ENCODE measurements at places on chromosomes 1 and 21.

- peak; percentile 90 for DNase-seq
Measured at GRCh38 chr21:27700974-27701614, 734.2 kb upstream of the ADAMTS5 start.

DNA sequence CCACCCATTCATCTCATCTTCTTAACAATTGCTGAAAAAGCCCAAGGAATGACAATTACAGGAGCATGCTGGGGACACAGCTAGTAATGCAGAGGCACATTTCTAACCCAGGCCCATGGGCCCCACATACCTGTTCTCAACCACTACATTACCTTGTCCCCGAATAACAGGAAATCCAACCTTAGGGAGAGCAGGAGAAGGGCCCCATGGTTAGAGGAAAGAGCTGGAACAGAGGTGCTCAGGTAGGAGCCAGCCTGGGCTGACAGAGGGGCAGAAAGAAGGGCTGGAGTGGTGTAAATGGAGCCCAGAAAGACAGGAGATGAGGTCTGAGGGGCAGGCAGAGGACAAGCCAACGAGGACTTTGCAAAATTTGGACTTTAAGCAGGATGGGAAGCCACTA lies 11.4 kb upstream of the S100A8 start:
- no peak for DNase-seq

DNA sequence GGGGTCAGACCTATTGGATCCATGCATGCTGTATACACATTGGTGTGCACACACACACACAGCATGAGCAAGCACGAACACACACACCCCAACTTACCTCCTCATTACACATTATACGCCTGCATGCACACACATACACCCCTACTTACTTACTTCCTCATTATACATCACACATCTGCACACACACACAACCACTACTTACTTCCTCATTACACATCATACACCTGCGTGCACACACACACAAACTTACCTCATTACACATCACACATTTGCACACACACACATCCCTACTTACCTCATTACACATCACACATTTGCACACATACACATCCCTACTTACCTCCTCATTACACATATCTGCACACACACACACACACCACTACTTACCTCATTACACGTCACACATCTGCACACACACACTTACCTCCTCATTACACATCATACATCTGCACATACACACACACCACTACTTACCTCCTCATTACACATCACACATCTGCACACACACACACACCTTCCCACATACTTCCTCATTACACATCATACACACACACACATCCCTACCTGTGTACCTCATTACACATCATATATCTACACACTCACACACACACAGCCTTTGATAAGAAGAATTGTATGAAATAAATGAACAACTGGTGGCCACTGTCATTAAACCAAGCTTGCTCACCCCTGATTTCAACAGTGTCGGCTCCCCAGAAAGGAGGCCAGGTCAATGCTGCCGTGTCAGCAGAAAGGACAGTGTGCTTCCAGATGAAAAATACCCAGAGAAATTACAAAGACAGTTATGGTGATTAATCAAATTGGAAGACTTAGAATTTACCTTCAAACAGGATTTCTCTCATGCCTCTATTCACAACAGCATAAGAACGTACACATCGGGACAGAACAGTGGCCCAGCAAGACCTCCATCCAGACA lies 117.8 kb downstream of the SETD4 start:
- DNase-seq: peak; percentile 24

DNA sequence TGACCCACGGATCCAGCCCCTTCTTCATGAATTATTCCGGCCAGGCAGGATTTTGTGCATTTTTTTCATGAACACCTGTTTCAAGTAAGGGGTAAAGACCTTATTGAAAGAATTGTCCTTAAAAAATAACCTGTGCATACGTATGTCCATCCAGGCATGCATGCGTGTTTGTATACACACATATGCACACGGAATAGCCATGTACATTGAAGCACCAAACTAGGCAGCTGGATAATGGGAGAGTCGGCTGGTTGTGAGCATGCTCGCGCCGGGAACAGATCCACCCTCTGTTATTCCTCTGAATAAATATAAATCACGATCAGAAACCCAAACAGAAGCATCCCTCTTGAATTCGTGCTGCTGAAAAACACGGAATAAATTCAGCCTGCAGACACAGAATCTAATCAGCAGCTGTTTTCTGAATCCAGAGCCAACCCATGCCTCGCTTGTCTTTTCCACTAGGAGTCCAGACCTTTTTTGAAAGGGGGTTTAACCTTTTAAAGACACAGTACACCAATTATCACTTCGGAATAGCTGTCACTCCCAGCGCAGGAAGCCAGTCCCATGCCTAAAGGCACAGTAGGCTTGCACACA lies at the start of gene HIVEP3:
Gene HIVEP3, minus strand, starts transcription at position 473 of the 594 bp plus-strand sequence.
- DNase-seq: peak; percentile 47

DNA sequence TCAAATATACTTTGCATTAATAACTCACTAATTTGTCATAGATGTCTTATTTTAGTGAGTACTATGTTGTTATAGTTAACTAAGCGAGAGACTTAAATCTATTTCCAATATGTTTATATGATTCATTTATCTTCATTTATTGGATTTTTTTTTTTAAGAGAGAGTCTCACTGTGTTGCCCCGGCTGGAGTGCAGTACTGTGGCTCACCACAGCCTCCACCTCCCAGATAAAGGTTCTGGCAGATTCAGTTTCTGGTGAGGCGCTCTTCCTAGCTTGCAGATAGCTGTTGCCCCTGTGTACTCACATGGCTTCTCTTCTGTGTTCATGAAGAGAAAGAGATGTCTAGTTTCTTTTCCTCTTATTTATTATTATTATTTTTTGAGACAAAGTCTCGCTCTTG lies 43.9 kb downstream of the SNRPE start:
- no peak for DNase-seq

- no peak for DNase-seq
Measured at GRCh38 chr1:203199002-203199401, 12.5 kb upstream of the CHI3L1 start.

- DNase-seq: no peak
Measured at GRCh38 chr1:29413661-29414060, 177.3 kb downstream of the PTPRU start.

- DNase-seq: no peak
Measured at GRCh38 chr1:200072636-200073285, 45.3 kb downstream of the NR5A2 start.

GRCh38 chr1:97192872-97193572 lies 471.4 kb downstream of the PTBP2 start:
- DNase-seq: no peak

DNA sequence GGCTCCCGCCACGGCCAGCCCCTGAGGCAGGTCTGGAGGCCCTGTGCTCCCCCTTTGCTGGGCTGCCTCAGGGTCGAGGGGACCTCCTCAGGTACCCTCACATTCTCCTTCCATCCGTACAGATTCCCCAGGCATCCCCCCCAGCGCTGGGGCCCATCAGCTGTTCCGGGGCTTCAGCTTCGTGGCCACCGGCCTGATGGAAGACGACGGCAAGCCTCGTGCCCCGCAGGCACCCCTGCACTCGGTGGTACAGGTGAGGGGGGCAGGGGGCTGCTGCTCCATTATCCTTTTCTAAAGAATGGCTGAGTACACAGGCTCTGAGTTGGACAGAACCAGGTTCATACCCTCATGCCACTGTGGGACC lies 29.1 kb downstream of the RPS6KA1 start:
- DNase-seq: no peak

- no peak for DNase-seq
Measured at GRCh38 chr1:82423174-82423815, 622.6 kb downstream of the ADGRL2 start.

- peak; percentile 32 for DNase-seq
Measured at GRCh38 chr1:225896937-225897549, 8.1 kb upstream of the LEFTY1 start.

DNA sequence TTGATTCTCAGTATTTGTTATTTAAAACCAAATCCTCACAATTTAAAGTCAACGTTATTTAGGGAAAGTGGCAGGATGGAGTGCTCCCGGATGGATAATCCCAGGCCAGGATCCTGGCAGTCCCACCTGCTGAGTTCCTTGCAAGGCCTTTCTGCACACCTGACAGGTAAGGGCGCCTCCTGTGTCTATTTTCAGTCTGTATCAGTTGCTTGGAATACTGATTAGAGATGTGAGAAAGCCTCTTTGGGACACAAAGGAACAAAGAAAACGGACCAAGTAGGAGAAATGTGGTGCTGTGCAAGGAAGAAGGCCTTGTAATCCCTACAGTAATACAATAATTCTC lies 12.2 kb downstream of the STYXL2 start:
- DNase-seq: no peak

DNA sequence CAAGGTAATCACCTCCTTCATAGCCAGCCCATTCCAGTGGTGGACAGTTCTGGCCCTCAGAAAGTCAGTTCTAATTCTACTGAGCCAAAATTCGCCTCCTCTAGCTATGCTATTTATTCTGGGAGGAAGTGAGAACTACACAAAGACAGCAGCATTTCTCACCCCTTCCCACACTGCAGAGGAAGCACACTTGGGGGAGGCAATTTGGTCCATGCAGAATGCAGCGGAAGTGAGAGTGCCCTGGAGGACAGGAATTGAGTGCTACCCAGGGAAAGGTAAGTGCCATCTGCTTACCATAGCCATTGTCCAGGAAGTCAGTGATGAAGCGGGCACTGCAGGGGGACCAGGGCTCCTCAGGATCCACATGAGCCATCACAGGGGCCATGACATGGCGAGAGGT lies 3.7 kb downstream of the ADAMTS4 start:
- no peak for DNase-seq

GRCh38 chr1:11337580-11338073 lies 64.6 kb downstream of the UBIAD1 start:
- peak; percentile 80 for DNase-seq

DNA sequence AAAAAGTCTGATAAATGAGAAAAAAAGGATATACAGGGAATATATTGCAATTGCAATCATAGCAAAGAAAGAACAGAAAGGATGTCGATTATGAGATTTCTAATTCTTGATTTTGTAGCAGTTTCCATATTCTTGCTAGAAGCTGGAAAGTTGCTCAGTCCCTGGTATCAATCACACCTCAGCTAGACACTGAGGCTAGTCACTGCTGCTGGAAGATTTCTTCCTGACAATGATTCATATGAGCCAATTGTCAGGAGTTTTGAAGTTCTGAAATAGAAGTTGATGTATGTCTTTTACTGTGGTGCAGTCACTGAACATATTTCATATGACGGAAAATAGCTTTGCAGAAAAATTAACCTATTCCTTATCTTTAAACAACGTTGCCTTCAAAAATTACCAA lies 208.4 kb upstream of the C1orf105 start:
- no peak for DNase-seq

DNA sequence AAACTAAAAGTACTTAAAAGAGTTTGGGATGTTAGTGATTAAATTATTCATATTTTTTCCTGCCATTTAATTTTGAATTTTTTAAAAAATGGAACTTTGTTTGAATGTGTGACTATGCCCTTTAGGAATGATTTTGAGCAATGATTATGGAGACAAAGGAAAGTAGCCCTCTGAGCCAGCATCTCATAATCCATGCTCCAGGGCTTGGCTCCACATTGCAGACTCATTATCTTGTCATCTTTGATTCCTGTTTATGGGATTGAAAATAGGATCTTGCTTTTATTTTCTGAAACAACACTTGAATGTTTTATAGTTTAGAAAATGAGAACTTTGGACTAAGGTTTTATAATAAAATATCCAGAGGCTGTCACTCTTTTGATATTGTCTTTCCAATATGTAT lies 14.5 kb downstream of the AXDND1 start:
- no peak for DNase-seq

DNA sequence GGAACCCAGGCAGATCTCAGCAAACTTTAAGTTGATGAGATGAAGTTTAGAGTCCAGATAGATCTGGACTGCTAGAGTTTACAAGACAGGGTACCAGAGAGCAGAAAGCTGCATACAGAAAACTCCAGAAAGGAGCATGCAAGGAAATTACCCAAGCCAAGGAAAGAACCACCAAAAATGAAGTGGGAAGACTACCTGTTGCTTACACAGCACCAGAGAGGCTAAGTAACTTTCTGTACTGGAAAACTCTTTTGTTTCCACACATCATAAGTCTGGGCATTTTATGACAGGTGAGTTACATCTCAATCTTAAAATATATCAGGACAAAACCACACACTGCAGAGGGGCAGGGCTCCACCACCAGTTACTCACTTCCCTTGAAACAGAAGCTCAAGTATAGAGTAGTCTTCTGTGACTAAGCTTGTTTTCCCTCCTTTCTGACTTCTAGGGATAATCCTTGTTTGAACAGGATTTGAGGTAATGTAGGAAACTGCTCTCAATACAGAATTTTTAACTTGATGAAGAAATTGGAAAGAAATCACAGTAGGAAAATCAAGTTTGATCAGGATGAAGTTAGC lies 17.4 kb upstream of the GJA9 start:
- DNase-seq: no peak

DNA sequence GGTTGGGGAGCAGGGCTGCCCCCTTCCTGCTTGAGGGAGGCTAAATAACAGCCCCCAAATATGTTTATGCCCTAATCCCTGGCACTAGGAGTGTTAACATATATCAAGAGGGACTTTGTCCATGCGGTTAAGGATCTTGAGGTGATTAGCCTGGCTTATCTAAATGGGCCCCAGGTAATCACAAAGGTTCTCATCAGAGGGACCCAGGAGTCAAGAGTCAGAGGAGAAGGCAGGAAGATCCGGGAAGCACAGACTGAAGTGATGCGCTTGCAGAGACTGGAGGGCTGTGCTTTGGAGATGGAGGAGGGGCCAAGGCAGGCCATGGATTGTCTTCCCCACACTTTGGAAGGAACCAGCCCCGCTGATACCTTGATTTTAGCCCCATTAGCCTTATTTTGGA lies 86.4 kb downstream of the IER5 start:
- no peak for DNase-seq

DNA sequence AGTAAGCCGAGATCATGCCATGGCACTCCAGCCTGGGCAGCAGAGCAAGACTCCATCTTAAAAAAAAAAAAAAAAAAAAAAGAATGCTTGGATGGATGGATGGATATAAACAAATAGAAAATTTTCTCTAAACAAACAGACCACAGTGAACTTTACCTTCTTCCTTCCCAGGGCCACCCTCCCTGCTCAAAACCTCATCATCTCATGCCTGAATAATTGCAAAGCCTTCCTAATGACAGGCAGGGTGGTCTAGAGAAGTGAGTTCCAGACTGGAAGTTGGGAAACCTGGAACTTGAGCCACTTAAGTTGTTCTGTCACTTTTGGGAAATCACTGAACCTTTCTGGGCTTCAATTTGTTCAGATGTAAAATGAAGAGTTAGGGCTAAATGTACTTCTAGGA lies 17.6 kb downstream of the ATP2B4 start:
- no peak for DNase-seq

GRCh38 chr1:62317021-62317768 lies 2.0 kb downstream of the KANK4 start:
- DNase-seq: no peak

DNA sequence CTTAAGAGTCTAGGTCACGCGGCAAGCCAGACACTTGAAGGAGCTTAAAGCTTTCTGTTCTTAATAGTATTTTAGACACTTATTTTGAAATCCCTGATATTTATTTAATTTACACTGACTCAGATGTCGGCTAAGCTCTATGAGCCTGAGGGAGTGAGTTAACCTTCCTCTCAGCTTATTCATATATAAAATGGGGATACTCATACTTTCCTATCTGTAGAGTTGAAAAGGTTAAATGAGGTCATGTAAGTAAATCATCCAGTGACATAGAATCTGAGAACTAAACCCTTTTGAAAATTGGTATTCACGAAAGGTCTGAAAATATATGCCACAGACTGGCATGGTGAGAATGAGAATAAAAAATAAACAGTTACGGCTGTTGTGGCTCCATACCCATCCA lies 1.4 kb upstream of the GPR161 start:
- DNase-seq: no peak

Data from hematopoietic multipotent progenitor cell treated with erythropoietin and hydrocortisone succinate and interleukin-3 and kit ligand, for 4 days (in vitro differentiated cells).